ENCODE measurements at places on chromosomes 1 and 21.
A peak's percentile ranks its signal among the peaks of the same experiment; 100 is the strongest.

- DNase-seq, result peak; percentile 92
Measured at GRCh38 chr1:22709891-22710700, 543 bp upstream of the EPHB2 start.

- DNase-seq, result no peak
Measured at GRCh38 chr1:66552829-66553228, 18.9 kb downstream of the SGIP1 start.

GRCh38 chr21:46092811-46093667, 4.9 kb upstream of the COL6A2 start:
- DNase-seq, result no peak

GRCh38 chr1:224749916-224750315, 133.8 kb downstream of the CNIH3 start:
- no peak for DNase-seq

- DNase-seq, result peak; percentile 67
Measured at GRCh38 chr1:43184995-43185394, 12.9 kb downstream of the CFAP57 start.

- DNase-seq, result no peak
Measured at GRCh38 chr1:25034736-25035522, 104.9 kb upstream of the RUNX3 start.

DNA sequence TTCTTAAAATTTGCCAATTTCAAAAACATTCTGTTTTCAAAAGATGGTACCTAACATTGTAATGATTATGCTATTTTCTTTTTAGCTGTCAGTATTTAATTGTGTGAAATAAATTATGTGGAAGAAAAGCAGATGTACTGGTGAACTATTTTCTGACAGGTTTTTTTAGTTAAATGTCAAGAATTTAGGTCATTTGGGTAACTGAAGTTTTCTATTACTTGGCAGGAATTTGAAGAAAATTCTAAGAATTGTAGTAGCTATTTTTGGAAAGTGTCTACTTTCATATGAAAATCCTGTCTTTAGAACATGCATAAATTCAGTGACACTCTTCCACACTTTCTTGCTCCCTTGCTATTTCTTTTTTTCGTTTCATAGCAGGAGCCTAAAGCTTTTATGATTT, 28.5 kb upstream of the PTPRC start:
- no peak for DNase-seq

- DNase-seq, result no peak
Measured at GRCh38 chr1:4718071-4718470, 63.7 kb downstream of the AJAP1 start.

DNA sequence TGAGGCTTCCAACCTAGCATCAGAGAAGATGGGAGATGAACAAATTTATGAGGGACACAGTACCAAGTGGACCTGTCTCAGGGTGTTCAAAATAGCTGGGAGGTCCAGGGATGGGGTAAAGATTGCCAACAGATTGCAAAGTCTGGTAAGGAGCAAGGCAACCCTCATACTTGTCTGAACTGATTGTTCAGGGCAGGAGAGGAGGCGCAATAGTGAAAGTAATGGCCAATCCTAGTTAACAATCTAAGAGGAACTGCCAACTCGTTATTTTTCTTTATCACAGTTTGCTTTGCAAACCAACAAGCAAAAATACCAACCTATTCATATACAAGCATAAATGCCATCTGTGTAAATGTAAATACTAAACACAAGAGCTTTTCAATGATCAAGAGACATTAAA, 78.4 kb upstream of the S1PR1 start:
- DNase-seq, result no peak

- no peak for DNase-seq
Measured at GRCh38 chr1:45407629-45408287, 67.5 kb upstream of the MUTYH start.

- no peak for DNase-seq
Measured at GRCh38 chr21:16568661-16569060, 838.9 kb downstream of the USP25 start.

GRCh38 chr1:39877231-39877778, 6.0 kb downstream of the TRIT1 start:
- DNase-seq, result no peak

- DNase-seq, result no peak
Measured at GRCh38 chr21:42601656-42602055, 51.8 kb upstream of the PDE9A start.

DNA sequence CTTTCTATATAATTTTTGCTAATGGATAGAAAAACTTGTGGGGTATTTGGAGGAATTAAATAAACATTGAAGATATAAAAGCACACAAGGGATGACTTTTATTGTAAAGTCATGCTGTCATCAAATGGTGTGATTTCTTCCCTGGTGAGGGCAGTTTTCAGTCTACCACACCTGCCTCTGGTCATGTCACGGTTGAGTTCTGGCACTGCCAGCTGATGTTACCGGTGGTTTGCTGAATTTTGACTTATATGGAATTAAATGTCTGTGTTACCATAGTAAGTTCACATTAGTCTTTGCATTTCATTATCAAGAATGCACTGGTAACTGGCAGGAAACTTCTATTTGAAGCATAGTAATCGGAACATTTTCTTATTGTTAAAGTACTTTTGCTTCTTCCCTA, 13.4 kb downstream of the S1PR1 start:
- DNase-seq, result no peak

DNA sequence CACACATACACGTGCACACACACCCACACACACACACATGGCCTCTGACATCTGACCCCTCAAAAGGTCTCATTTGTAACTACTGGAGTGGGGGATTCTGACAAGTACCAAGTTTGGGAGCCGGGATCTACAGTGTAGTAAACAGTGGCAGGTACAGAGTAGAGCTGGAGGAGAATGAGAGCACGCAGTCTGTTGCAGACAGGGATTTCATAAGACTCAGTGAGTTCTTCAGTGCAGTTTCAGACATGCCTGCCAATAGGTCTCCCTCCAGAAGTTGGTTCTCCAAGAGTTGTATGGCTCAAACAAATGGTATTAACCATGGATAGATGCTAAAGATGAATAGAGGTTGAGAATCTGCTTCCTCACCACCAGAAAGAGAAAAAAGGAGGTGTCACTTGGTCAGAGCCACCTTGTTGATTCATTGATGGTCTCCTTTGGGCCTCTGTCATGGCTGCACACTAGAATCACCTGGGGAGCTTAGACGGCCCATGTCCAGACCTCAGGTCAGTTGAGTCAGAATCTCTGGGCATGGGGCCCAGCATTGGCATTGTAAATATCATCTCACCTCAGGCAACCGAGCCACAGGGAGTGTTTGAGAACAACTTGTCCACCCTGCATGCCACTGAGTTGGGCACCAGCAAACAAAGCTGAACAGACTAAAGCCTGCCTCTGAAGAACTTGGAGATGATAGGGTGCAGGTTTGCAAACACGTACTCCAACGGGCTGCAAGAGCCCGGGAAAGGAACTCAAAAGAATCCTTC, 122.1 kb downstream of the EDEM3 start:
- DNase-seq, result no peak

DNA sequence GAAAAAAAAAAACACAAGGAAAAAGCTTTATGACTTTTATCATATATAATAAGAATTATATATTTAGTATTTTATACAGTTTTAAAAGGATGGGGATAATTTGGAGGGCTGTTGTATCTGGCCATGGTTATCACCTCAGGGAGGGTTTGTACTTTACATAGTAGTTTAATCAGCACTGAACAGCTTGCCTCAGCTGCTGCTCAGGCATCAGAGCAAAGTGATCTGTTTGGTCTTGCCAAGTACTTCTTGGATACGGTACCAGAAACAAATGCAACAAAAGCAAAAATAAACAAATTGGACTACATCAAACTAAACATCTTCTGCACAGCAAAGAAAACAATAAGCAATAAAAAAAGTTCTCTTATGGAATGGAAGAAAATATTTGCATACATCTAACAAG, 2.6 kb upstream of the SPTA1 start:
- DNase-seq, result peak; percentile 2

DNA sequence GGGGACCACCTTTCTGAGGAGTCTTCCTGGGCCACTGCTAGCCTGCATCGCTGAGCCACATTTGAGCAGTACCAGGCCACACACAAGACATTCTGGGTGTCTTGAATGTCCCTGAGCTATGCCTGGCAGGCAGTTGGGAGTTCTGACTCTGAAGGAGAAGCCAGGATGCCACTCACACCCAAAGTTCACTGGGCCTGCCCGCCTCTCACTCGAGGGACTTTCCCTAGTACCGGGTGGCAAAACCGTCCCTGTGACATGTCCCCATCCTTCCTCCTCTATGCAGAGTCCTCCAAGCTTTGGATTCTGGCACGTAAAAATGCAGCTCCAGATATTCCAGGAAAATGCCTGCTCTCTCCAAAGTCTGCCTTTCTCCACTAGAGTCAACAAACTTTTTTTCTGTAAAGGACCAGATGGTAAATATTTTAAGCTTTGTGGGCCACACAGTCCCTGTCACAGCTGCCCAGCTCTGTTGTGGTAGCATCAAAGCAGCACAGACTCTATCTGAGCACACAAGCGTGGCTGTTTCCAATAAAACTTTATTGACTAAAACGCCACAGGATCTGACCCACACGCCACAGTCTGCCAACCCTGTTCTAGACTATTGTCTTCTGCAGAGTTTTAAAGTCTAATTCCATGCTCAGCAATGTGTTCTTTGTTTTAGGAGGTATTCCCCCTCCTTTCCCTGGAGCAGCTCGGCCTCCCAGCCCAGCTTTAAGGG, 19.2 kb upstream of the GUCA2B start:
- DNase-seq, result no peak

DNA sequence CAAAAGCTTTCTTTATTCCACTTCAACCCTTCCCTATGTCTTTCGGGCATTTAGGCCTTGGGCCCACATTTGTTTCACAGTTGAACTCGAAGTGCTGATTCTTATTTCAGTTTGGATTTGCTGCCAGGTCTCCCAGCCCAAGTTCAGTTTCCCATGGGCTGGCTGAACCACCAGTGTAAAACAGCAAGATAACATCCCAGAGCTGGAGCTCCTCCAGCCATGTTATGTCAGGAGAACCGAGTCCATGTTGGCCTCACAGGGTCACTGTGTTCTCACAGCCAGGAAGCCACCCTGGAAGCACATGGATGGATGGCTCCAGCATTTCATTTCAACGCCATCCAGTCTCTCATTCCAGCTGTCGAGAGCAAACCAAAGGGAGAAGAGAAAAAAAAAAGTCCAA, 45.2 kb upstream of the RXRG start:
- DNase-seq, result no peak

- peak; percentile 69 for DNase-seq
Measured at GRCh38 chr1:234607109-234608024, 2.6 kb downstream of the IRF2BP2 start.

DNA sequence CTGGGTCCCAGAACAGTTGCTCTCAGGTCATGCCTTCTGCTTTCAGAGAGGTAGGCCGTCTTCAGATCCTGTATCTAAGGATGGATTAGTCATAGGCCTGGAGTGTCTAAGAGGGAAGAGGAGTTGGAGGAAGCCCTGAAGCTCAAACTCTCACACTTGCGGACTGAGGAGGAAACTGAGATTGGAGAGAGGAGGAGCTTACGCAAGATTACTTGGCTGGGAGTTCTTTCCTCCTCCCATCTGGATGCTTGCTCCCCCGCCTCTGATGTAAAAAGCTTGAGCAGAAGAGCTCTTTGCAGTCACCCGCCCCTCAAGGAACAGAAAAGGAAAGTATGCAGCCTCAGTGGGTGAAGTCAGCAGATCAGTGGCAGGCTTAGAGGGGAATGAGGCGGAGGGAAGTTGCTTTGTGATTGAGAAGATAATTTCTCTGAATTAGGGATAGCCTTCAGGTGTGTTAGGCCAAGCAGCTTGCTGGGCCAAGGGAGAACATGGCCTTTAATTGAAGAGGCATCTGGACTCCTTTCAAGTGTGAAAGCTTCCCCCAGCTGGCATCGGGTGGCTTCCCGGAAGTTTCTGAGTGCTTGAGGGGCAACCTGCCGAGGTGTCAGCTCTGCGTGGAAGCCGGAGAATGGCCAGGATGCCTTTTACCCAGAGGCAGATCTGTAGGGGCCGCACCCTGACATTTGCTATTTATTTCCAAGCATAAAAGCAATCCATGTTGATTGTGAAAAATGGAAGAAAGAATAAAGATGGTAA, 6.6 kb downstream of the ADORA1 start:
- peak; percentile 56 for DNase-seq

- no peak for DNase-seq
Measured at GRCh38 chr1:47147047-47147785, 10.0 kb downstream of the CYP4A22 start.

GRCh38 chr1:218426343-218426657, 81.2 kb downstream of the TGFB2 start:
- DNase-seq, result peak; percentile 41

- DNase-seq, result no peak
Measured at GRCh38 chr1:44281962-44282703, 68.9 kb downstream of the DMAP1 start.

GRCh38 chr1:196723325-196724185, 51.1 kb upstream of the CFHR3 start:
- DNase-seq, result peak; percentile 0

DNA sequence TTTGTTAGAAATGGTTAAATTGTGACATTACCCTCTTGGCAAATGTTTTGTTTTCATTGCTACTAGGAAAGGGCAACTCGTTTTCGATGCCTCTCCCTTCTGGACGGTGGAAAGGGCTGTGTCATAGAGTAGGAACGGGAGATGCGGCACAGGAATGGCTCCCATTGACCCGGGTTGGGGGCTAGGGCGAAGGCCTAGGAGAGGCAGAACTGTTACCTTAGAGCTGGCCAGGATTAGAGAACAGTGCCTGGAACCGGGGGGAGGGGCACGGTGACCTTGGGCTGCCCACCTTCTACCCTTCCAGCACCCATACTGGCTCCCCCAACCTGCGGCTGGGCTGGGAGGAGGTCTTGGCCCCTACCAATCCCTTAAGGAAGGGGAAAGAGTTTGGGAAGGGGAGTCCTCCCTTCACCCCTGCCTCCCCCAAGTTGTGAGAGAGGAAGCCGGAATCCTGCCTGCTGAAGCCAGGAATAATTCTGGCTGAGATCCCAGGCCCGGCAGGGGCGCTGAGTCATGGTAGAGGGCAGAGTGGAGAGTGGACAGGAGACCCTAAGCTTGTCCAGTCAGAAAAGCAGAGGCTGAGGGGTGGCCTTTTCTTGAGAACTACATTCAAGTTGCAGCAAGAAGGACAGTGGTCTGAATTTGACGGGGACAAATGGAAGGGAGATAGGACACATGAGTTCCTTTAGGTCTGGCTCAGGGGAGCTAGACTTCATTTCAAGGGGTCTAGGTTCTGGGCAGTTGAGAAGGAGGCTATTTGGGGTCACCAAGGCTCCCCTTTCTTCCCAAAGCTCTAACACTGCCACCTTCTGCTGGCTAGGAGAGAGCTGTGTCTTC, 8.2 kb downstream of the LMNA start:
- no peak for DNase-seq

DNA sequence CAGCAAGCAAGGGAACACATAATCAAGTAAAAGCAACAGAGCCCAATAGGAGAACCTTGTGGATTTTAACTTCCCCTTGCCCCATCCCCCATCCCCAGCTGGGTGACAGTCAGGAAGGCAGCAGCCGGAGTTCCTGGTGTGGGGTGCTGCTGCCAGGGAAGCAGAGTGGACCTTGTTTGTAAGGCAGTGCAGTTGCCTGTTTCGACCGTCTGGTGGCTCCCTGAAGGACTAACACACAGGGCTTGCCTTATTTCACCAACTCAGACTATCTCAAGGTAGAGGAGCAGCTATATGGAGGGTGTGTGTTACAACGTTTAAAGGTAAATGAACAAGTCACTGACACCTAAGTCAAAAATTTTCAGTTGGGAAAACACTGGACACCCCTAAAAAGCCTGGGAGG, 6.6 kb downstream of the KRTAP10-8 start:
- no peak for DNase-seq
